Stimulated activated naive B cell treated with anti-CD40 and anti-IgM and Interleukin-4, amounts not matched to agents 10 μg/mL and 1 μg/mL and 100 μg/mL, for 72 hours (primary cell): ENCODE measurements at places on chromosomes 4 and X.

- DNase-seq = no peak
Measured at GRCh38 chr4:98027827-98028226, 115.4 kb downstream of the STPG2 start.

DNA sequence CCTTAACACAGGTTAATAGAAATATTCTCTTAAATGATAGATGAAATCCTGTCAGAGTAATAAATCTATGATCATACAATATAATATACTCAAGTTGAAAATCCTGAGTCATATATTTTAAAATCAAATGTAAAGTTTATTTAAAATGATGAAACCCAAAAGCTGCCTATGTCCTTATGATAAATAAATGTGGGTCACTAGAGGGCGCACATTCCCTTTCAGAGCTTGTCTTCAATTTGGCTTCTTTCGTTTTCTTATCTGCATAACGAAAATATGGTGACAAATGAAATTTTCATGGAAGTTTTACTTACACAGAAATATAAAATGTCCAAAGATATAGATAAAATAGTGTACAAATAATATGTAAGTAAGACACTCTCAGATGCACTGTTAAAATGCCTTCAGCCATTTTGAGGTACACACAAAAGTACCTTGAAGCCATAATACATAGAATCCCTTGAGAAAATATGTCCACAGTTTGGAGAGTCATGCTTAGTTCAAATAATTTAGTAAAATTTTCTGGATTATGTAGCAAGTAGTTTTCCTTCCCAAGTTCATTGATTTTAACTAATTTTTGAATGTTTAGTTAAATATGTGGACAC lies 680.4 kb downstream of the DMD start:
- DNase-seq = no peak

- no peak for DNase-seq
Measured at GRCh38 chr4:7827566-7827965, 112.1 kb downstream of the AFAP1 start.

DNA sequence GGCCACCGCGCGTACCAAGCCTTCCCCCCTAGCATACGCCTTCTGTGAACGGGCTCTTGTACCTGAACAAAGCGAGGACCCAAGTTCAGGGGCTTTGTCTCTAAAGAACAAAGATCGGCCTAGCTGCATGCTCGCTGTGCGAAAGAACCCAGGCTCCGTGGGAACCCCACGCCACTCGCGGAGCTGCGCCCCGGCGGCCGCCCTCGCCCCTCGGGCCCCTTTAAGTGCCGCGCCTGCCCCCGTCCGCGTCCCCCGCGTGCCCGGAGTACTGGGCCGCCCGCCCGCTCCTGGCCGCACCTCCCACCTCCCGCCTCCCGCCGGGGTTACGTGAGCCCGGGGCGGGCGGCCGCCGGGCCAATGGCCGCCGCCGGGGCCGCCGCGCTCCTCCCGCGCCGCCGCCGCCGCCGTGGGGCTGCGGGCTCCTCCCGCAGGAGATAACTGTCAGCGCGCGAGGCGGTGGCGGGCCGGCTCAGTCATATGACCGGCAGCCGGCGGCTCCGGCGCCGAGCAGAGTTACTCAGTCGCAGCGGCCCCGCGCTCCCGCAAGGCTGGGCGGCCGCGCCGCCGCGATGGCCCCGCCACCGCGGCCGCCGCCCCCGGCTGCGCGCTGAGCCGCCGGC lies at the start of gene FNIP2:
Gene FNIP2, plus strand, starts transcription at position 472 of the 620 bp plus-strand sequence. CDS start 187 bp downstream, outside the sequence.
- peak; percentile 28 for DNase-seq

GRCh38 chr4:105650190-105650589 lies 58.3 kb downstream of the INTS12 start:
- no peak for DNase-seq

- no peak for DNase-seq
Measured at GRCh38 chrX:136055651-136056221, 70.5 kb downstream of the SLC9A6 start.

DNA sequence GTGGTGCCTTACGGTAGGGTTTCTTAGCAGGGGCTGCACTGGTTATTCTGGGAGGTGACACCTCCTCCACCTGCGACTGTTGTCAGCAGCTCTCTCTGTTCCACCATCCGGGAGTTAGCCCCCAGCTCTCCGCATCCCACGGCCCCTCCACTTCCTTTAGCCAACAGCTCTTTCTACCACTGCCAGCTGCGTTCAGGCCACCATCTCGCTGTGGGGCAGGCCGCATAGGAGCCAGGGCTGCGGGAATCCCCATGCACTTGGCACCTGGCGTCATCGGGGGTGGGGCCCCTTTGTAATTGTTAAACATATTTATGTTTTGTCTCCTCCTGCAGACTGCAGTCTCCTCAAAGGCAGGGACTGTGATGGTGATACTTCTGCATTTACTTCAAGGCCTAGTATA lies 480.2 kb downstream of the SMARCA1 start:
- DNase-seq = no peak

- DNase-seq = no peak
Measured at GRCh38 chr4:185682236-185682635, 129.8 kb downstream of the SORBS2 start.

DNA sequence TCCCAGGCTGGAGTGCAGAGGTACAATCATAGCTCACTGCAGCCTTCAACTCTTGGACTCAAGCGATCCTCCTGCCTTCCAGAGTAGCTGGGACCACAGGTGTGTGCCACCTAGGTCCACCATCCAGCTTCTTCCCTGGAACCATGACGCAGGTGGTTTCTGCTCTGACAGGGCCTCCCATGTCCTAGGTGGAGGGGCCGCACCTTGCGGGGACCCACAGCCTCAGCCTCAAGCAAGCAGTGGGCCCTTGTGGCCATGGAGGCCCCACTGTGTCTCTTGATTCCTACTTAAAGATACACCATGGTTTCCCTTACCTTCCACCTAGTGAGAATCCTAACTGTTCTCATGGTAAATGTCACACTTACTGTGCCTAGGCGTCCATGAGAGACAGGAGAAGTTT lies 6.9 kb upstream of the GPR78 start:
- DNase-seq = no peak

DNA sequence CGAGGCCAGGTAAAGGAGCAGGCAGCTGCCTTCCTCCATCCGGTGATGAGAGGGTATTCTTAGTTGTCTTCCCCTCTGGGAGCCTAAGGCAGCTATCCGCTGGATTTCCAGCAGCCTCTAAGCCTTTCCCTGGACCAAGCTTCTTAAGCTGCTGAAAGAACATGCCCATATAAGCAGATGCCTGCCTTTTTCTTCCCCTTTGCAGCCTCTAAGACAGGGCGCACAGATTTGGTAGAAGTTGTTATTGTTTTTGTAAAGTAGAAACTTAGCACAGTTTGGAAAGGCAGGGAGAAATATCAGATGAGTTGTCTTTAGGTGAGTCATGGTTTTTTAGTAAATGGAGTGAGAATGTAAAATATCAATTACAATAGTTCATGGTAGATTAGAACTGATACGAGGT lies 210.8 kb downstream of the ARHGAP10 start:
- no peak for DNase-seq

GRCh38 chrX:124086411-124086810 lies 124.9 kb downstream of the STAG2 start:
- DNase-seq = no peak

GRCh38 chrX:74277846-74278245 lies 26.1 kb upstream of the ZCCHC13 start:
- DNase-seq = no peak

- DNase-seq = no peak
Measured at GRCh38 chrX:19794690-19795089, 92.7 kb downstream of the SH3KBP1 start.

- no peak for DNase-seq
Measured at GRCh38 chrX:139423186-139423585, 107.4 kb upstream of the F9 start.

- DNase-seq = no peak
Measured at GRCh38 chr4:106986486-106986885, 49.6 kb downstream of the DKK2 start.

- DNase-seq = no peak
Measured at GRCh38 chr4:3291969-3292570, 751 bp upstream of the RGS12 start.

DNA sequence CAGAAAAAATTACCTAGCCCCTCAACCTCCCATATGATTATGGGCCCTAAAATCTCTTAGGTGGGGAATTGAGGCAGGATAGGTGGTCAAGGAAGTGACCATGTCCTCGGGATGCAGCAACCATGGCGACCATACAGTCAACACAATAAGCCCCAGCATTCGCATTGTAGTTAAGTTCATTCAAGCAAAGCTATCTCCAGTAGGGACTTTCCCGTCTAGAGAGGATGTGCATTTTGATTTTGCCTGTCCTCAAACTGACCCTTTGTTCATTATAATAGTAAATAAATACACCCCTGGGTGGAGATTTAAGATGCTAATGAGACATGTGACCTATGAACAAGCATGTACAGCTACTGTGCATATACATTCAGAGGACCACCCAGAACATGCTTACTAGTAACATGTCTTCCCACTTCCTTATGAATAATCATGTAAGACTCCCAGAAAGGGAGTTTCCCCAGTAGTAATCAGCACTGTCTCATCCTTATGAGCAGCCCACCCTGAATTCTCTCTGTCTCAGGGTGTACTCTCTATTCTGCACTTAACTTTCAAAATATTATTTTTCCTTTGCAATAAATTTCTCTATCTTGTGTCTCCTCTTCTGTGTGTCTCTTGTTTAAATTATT lies 74.3 kb downstream of the NUDT11 start:
- no peak for DNase-seq

- DNase-seq = no peak
Measured at GRCh38 chr4:98828801-98829200, 100.1 kb downstream of the EIF4E start.

- no peak for DNase-seq
Measured at GRCh38 chr4:81984746-81985145, 389.0 kb downstream of the HNRNPD start.

DNA sequence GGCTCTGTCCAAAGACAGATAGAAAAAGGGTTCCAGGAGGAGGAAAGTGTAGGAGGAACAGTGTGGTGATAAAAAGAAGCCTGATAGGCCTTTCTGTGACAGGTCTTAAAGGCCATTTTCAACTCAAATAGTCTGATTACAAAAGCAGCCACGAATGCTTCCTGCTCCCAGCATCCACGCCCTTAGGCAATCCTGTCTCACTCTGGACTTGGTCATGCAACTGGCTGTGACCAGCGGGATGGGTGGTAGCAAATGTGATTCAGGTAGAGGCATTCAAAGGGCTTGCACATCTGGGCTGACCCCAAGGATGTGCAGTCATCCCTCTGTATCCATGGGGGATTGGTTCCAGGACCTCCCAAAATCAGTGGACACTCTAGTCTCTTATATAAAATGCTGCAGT lies 14.4 kb upstream of the SEPSECS start:
- no peak for DNase-seq

DNA sequence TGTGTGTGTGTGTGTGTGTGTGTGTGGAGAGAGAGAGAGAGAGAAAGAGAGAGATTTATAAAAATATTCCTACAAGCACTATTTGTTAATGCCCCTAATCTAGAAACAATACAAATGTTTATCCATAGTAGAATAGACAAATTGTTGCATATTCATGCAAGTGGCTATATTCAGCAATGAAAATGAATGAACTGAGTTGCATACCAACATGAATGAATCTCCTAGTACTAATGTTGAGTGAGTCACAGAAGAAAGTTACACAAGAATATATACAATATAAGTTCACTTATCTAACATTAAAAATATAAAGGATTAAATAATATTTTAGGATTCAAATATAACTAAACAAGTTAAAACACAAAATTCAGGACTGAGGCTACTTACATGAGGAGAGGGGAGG lies 456.8 kb upstream of the AMOT start:
- no peak for DNase-seq

GRCh38 chr4:170234800-170235199 lies 145.0 kb upstream of the AADAT start:
- no peak for DNase-seq

GRCh38 chrX:121283921-121284320 lies 236.5 kb downstream of the GLUD2 start:
- no peak for DNase-seq

DNA sequence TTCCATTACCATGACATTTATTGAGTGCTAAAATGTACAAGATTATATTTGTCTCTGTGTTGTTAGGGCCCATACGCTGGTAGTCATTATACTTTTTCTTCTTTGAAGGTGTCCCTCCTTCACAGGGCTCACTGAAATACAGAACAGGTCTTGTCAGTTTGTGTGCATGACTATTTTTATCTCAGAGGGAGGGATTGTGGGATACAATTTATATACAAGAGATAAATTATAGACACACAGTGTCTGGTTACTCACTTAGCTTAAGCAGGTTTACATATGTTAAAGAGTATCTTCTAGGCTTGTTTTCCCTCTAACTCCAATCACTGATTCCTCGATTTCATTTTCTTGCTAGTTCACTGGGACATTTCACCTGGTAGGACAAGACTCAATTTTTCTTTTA lies 143.3 kb upstream of the GUCY1A1 start:
- DNase-seq = no peak

- no peak for DNase-seq
Measured at GRCh38 chr4:98659106-98659592, 738 bp upstream of the TSPAN5 start.

DNA sequence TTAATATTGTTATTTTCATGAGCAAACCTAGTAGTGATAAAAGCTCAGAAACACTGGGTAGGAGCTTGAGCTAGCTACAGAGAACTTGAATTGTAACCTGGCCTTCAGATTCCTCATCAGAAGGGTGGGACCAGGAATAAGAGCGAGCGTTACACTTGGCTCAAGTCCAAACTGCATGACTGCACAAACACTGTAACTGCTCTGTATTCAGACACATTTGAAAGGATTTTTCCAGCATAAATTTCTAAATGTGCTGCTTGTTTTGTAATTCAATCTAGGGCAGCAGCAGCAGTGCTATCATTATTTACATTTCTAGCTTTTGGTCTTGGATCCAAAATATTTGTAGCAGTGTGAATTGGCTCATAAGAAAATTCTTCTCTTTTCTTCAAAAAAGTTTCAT lies 133.0 kb upstream of the TMLHE start:
- DNase-seq = no peak

GRCh38 chr4:93199492-93199891 lies 629.1 kb upstream of the ATOH1 start:
- DNase-seq = no peak

DNA sequence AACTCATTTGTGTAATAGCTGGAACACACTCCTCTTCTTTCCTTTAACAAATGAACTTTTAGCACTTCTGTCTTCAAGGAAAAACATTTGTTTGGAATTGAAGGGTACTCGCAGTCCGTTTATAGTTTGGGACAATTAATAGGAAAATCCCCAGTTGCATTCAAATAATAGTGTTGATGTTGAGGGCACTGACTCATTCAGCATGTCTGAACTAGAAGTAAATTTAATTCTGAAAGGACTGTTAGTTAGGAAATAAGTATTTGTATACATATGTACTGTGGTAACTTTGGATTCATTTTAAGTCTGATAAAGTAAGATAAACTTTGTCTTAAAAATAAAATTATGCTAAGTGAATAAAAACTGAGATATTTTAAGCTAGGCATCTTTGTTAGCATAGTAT lies 27.2 kb downstream of the FAM199X start:
- no peak for DNase-seq

- DNase-seq = no peak
Measured at GRCh38 chrX:110965409-110966090, 130.4 kb upstream of the PAK3 start.

GRCh38 chr4:166153548-166153947 lies 280.5 kb downstream of the TLL1 start:
- no peak for DNase-seq
